Activated effector memory CD4-positive, alpha-beta T cell treated with Interleukin-2 at 50 U/mL for 16 hours (primary cell): ENCODE measurements at places on chromosomes 5 and 9.

GRCh38 chr5:39093352-39093751 is 19.2 kb upstream of the RICTOR start:
- DNase-seq: no peak

DNA sequence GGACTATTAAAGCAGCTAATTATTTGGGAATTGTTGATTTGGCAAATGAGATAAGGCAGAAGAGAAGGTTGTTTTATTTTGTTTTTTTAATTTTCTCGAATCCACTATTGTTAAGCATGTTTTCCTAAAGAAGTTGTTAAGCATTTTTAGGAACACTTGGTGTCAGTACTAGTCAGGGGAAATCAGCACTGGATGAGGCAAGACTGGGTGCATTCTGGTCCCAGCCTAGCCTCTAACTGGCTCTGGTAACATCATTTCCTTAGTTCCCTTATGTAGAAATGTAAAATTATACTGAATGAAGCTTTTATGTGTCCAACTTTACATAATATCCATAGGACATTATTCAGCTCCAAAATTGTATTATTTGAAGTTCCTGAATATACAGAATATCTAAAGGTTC is 196.1 kb downstream of the PCSK5 start:
- DNase-seq: no peak

- DNase-seq: no peak
Observed at GRCh38 chr5:157308836-157309465, 43.0 kb downstream of the CYFIP2 start.

GRCh38 chr5:55841976-55842375 is 9.2 kb upstream of the IL31RA start:
- DNase-seq: no peak

DNA sequence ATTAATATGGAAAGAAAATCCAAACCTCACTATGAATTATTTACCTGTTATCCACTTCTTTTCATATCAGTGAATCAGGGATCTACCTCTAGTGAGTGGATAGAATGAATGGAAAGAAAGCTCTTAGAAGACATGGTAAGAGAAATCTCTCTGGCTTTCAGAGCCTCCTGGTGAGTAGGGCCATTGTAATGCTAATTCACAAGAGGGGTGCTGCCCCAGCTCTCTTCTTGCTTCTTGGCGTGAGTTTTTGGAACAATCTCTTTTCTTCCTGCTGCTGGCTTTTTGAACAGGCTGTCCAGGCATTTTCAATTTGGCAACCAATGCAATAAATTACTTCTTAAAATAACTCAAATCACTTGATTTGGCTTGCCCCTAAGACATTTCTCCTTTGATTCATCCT is 49.9 kb upstream of the KCNN2 start:
- no peak for DNase-seq

DNA sequence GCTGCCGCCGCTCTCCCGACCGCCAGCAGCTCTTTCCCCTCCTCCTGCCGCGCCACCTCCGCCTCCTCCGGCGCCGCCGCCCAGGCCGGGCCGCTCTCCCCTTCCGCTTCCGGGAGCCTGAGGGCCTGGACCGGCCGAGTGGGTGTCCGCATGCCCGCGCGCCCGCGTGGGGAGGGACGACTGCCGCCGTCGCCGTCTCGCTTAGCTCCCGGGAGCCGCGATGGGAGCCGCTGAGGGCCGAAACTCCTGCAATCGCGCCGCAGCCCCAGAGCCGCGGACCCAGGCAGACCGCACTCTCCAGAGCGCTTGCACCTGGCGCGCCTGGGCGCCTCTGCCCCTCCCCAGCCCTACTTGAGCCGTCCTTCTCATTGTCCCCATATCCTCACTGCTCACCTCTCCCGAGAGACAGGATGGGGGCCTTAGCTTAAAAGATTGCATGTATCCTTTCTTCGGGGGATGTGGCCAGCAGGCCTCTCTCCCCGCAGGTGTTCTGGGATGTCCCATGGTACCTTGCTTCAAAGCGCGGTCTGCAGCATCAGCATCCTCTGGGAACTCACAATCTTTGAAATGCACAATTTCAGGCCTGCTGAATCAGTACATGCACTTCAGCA is at the start of gene ZDHHC21:
TSS of gene ZDHHC21 (minus strand) at position 182 of the 611 bp plus-strand sequence. CDS start 19,092 bp downstream, outside the sequence.
- DNase-seq: peak; percentile 27

- DNase-seq: no peak
Observed at GRCh38 chr9:100580257-100580656, 2.4 kb downstream of the CAVIN4 start.

DNA sequence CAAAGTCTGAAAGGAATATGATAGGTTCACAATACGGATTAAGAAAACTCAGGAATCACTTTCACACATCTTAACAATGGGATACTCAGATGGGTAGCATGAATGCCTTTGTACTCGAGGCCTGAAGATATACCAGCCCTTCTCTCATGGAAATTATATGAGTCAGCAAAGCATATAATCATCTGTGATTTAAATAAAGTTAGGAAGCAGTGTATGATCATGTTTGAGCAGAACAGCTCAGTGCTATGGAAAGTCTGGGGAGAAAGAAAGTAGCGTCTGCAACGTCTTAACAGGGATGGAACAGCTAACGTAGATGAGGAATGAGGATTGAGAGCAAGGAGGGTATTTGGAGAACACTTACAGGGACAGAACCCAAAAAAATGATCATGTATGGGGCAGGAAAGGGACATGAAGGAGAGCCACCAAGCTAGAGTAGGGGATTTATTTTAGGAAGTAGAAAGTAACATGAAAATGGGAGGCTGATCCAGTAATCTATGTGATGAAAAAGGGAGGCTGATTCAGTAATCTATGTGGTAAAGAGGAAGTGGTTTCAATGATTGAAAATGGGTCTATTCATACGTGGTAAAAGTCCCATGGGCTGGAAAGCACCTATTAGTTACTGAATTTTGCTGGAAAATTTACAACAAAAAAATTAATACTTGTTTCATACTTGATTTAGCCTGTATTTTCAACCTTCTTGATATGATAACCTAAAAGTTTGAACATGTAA is 85.9 kb downstream of the GNA14 start:
- no peak for DNase-seq

DNA sequence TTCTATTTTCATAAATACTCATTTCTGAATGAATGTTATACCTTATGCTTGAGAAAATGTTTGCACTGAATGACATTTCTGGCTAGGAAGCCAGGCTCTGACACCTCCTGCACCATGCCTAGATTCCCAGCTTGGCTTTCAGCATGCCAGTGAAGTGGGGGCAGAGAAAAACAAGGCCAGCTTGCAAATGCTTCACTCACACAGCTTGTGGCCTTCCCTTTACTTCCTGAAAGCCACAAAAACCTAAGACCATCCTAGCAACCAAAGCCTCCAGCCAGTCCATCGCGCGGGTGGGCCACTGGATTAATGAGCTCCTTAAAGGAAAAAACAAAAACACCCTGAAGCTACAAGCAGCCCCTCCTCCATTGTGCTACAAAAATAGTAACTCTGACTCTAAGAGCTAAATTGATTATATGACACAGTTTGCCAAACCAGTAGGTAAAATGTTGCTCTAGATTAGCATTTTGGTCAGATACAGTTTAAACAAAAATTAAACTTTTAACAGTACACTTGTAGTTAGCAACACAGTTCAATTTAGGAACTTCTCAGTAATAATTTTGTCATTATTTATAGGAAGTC is 159.9 kb downstream of the TSSK1B start:
- DNase-seq: no peak

DNA sequence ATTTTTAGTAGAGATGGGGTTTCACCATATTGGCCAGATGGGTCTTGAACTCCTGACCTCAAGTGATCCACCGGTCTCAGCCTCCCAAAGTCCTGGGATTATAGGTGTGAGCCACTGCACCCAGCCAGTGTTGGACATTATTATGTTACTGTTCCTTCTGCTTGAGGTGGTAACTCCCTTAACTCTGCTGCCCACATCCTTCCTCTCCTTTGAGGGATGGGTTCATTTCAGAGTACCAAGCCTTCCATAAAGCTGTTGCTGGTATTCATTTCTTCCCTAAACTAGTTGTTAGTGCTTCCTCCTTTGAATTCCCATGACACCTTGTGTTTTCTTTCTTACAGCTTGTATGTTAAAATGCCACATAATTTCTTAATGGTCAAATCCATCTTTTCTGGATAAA is 54.0 kb downstream of the CTNNA1 start:
- DNase-seq: no peak

DNA sequence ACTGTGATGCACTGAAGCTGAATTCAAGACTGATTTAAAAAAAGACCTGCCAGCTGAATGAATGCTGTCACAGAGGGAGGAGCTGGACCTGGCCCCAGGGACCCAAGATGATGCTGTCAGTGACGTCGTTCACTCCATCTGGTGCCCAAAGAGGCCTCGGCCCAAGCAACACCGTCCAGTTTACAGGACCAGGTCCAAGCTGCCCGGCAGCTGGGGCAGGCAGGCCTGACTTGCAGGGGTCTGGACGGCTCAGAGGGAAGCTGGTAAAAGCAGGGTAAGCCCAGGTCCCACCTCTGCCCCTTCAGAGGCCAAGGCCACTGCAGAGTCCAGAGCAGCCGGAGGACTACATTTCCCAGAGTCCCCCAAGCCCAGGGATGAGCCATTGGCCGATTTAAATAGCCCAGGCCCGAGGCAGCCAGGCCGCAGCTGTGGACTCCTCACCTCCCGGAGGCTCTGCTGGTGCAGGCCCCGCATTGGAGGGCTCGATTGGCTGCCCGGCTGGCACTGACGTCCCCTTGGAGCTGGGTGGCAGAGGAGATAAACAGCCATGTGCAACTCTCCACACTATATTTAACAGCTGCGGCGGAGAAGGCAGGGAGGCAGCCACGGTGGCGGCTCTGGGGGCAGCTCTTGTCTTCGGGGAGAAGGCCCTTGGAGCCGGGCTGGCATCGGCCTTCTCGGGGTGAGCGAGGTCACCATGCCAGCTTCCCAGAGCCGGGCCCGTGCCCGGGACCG is at the start of gene PLPP7:
TSS of gene PLPP7 (plus strand) at position 423 of the 735 bp plus-strand sequence. CDS start at position 698, 275 bp downstream.
- DNase-seq: no peak

DNA sequence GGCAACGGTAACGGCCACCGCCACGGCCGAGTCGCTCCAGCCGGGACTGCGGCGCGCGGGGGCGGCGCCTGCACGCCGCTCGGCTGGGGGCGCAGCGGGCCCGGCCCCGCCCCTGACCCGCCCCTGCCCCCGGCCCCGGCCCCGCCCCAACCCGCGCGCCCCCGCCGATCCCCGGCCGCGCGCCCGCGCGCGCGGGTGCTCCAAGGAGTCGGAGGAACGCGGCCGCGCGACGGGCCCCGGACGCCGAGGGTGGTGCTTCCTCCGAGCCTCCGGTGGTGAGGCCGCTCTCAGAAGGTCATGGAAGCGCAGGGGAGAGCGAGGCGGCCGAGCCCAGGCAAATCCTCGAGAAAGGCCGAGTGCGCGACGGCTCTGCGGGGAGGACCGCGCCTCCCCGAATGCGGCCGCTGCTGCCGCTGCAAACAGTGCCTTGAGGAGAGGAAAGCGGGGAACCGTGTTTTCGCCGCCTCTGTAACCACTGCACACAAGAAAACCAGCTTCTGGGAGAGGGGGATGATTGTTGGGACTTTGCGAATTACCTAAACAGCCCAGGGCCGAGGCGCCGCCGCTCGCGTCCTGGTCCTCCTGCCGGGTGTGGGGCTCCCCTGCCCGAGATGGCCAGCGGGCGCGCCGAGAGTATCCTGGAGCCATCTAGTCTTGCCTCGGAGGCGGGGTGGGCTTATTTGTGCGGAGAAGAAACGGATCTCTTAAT is at the start of gene LIFR:
TSS of gene LIFR (minus strand) at position 48 of the 709 bp plus-strand sequence. CDS start 25,999 bp downstream, outside the sequence.
- peak; percentile 22 for DNase-seq

DNA sequence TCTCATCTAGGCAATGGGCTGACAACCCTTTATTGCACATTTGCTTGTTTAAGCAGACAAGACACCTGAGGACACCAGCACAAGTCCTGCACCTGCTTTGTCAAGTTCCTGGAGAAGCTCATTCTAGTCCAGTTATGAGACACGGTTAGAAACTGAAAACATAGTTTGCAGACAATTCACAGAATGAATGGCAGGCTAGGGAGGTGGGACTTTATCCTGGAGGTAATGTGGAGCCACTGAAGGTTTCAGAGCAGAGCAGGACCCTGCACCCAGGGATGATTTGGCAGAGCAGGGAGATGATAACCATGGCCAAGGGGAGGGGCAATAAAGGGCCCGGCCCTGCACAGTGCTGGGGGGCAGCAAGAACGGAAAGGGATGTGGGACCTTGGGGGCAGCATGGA is 50.7 kb upstream of the SLC25A51 start:
- no peak for DNase-seq

- no peak for DNase-seq
Observed at GRCh38 chr5:38670878-38671277, 114.4 kb upstream of the LIFR start.

- DNase-seq: no peak
Observed at GRCh38 chr5:161299053-161299452, 247.5 kb downstream of the GABRB2 start.
